ENCODE measurements at places on chromosomes 6 and 20.

- no peak for DNase-seq
Observed at GRCh38 chr6:44119704-44120262, 7.5 kb downstream of the MRPL14 start.

DNA sequence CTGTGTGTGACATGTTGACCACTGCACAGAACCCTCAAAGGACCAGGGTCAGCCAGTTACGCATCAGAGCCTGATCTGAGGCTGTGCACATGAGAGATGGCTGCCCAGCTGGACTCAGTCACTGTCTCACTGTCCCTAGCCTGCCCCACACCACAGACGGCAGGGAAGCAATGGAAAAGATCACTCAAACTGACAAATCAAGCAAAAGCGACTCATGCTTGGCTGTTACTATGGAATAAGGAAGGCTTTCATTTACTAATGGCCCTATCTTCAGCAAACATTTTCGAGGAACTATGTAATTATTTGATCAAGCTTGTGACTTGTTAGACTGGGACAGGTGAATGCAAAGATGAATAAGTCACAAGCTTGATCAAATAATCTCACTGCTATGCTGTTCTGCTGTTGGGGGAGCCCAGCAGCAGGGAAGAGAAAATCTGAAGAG, 137.0 kb downstream of the SLC23A2 start:
- no peak for DNase-seq

- DNase-seq, result no peak
Observed at GRCh38 chr20:10654630-10655029, 19.2 kb downstream of the JAG1 start.

DNA sequence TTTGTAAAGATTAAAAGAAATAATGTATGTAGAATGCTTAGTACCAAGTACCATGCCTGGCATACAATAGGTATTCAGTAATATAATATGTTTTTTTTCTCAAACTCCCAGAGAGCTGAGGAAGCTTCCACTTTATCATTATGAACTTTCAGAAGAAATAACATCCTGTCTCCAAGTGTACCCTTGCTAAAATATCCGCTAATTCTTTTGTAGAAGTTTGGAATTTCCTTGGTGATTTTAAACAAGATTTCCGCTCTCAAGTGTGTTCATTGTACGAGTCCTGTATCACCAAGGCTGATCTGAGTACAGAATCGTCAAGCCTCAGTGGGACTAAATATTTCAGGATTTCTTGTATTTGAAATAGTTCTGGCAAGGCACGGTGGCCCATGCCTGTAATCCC, 16.1 kb upstream of the RNF144B start:
- no peak for DNase-seq

DNA sequence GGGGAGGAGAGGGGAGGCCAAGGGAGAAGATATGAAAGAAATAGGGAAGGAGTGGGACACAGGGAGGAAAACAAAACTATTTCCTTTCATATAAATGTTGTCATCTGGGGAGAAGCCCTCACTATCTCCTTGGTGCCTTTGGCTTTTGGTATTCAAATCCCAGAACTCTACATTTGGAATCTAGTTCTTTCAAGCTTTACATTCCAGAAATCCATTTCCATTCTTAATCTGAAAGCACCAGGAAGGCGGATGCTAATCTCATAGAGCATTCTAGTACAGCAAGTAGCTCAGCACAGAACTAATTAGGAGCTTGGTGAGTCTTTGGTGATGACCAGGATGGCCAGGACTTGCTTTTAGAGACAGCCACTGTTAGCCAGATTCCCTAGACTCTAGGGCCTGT, 177.9 kb downstream of the KIF16B start:
- no peak for DNase-seq

GRCh38 chr6:145953200-145953599, 11.0 kb downstream of the SHPRH start:
- DNase-seq, result no peak
